ENCODE measurements at places on chromosomes 7 and 10.

DNA sequence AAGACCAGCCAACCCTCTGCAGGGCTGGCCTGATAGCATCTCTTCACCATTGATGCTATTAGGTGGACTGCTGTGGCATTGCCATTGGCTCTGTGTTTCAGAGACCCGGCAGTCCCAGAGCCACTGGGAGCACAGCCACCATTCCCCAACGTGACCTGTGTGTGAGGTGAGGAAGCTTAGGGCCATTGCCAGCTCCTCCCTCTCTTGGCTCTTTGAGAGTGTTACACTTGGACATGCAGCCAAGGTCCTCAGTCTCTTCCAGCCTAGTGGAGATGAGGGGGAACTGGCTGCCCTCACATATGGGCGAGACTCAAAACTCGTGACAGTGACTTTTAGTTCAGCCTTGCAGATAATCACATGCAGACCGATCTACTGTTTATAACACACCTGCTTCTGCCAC lies 39.3 kb upstream of the HMX3 start:
- DNase-seq, result no peak

DNA sequence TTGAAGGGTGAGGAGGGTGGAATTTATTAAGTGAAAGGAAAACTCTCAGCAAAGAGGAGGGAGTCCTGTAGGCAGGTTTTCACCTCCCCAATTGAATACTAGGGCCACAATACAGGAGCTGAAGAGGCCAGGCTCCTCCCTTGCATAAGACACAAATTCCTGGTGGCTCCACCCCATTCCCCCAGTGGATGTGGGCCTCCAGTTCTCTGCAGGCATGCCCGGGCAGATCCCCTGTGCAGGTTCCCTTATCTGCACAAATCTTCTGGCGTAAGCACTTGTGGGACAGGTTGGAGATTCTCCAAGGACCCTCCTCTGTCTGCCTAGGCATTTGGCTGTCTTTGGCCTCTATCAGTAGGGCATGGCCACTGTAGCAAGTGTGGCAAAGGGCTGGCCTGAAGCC lies 847.1 kb upstream of the MBL2 start:
- DNase-seq, result no peak

- no peak for DNase-seq
Measured at GRCh38 chr10:62856021-62856420, 39.9 kb upstream of the EGR2 start.

- DNase-seq, result no peak
Measured at GRCh38 chr10:119222537-119222936, 15.2 kb downstream of the GRK5 start.

GRCh38 chr7:102215711-102216110 lies 71.0 kb upstream of the SH2B2 start:
- no peak for DNase-seq

Measured in glutamatergic neuron (in vitro differentiated cells).